ENCODE measurements at places on chromosomes 3 and 15.

DNA sequence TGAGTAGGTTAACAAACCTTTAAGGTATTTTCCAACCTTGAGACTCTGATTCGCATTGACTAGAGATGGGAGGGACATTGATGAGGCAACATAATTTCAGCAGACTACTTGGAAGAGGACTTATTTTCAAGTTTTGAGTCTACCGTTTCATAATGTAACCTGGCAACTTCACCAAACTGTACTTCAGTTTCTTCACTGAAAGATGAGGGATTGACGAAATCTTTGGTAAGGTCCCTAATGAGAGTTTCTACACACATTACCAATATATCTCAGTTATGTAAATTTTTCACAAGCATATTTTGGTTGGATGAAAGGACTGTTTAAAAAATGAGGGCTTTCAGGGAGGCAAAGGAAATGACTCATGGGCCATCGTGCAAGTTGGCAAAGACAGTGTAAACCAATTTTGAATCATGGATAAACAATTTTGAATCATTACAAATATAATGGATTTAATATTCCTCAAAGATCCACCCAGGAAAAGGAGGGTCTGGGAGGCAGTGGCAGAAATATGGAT, 28.7 kb upstream of the SEMA6D start:
- peak; percentile 20 for DNase-seq

DNA sequence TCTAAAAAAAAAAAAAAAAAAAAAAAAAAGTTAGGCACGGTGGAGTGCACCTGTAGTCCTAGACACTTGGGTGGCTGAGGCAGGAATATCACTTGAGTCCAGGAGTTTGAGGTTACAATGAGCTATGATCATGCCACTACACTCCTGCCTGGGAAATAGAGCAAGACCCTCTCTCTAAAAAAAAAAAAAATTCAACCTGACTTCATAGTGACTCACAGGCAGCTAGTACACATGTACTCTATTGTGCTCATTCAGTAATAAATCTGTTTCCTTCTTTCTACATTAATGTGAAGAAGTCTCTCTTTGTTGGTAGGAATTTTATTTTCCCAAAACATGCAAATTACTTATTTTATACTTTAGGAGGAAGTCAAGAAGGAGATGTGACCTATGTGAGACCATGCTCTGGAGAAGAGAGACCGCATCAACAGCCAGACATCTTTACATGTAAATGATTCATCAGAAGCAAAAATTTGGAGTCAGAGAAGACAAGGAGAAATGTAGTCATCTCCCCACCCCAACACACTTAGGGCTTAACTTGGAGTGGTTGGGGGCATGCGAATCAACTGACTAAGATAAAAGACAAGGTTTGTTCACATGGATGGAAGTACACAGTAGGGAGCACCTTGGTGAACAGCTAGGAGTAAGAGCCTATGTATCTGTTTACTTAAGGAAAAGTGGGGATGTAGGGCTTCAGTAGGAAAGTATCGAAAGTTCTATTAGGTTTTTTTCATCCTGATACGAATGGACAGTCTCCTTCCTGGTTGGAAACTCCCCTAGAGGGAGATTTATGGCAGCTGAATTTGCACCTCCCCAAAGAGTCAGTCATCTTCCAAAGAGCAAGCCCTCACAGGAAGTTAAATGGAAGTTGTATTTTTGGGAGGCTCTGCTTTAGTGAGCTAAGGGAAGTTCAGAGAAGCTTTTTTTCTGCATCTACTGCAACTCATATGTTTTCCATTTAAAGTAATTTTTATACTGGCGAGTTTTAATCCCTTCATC, 23.0 kb upstream of the NMD3 start:
- DNase-seq = no peak

DNA sequence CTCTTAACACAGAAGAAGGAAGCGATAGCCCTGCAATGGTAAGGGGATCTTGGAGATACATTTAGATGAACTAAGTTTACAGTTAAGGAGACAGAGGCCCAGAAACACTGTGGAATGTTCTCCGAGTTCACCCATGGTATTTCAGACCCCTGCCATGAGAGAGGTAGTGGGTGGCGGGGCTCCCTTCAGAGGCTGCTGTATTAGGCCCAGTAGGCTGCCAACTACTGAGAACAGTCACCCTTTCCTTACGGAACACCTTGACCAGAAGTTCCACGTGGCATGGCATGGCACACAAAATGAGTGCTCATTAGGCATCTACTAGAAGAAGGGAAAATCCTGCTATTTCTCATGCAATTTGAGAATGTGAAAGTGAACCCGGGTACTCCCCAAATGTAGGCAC, 195.4 kb downstream of the TNIK start:
- no peak for DNase-seq

- peak; percentile 99 for DNase-seq
These were observed at the start of gene SMAD6 for GRCh38 chr15:66702035-66702786. SMAD6 (plus strand) TSS chr15:66702236; CDS start chr15:66703259, 1,023 bp downstream.

GRCh38 chr3:177724020-177724638, 526.8 kb upstream of the TBL1XR1 start:
- no peak for DNase-seq

DNA sequence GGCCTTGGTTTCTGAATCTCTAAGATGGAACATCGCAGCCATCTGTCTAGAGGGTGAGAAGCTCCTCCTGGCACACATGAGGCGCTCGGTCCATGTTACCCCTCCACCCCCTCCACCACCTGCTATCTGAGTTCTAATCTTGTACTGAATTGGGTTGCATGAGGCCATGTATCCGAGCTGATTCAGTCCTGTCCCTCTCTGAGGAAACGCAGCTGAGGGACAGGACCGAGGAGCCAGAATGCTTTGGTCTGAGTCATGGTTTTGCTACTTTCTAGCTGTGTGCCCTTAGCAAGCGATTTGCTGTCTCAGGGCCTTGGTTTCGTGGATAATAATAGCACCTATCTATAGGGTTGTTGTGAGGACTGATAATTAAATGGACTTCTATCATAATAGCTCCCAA, 87.8 kb upstream of the SEC13 start:
- DNase-seq = no peak

DNA sequence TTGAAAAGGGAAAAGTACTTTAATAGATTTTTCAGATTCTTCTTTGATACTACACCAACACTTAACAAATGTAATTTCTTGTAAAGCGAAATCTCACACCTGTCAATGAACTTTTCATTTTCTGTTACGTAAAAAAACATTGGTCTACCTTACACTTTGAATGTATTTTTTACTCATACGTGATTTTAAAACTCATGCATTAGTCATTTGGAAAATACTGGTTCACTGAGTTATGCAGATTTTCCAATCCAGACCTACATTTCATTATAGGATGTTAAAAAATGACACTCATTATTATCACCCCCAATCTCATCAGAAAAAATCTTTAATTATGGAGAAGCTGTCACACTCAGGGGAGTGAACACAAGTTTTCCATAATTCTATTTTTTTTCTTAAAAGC, 14.7 kb downstream of the VPS39 start:
- DNase-seq = no peak

DNA sequence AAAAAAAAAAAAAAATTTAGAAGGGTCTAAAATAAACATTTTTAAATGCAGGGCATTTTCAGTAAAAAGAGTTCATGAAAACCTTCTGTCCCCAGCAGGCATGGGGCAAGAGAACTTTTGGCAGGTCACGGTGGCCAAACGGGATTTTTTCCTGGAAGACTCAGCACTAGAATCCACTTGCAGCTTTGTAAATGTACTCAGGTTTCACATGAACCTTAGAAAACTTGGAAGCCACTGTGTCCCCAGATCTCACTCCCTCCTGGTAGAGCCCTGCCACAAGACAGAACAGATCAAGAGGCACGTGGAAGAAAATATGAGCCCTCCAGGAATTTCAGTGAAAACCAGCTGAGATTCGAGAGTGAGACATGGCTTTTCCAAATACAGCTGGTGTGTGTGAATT, 2.1 kb upstream of the GNB5 start:
- DNase-seq = no peak

- DNase-seq = no peak
These were observed 1.9 kb upstream of the SPPL2A start for GRCh38 chr15:50767332-50767861.

DNA sequence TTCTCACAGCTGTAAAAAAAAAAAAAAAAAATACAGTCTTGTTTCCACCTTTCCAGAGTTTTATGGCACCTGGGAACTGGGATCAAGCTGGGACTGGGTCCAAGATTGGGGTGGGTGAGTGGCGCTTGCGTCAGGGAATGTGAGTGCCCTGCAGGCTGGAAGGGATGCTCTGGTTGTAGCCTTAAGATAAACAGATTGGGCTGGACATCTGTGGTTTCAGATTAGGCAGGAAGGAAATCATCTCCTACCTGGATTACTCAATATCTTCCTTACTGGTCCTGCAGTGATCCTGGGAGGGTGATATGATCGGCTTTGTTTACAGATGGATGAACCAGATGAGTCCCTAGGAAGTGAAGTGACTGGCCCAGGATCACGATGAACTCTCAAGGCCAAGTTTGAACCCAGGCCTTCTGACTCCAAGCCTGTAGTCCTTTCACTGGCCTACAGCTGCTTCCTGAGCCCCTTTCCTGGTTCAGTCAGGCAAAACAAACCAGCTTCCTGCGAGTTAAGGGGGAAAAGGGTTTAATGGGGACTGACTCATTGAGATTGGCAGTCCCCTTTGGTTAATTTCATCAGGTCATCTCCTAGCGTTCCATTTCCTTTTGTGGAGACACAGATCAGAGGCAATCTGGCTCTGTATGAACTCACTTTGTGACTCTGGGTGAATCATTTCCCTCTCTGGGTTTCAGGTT, 179.8 kb downstream of the THSD4 start:
- peak; percentile 100 for DNase-seq

- peak; percentile 65 for DNase-seq
These were observed 78.8 kb downstream of the EOMES start for GRCh38 chr3:27643355-27643754.

DNA sequence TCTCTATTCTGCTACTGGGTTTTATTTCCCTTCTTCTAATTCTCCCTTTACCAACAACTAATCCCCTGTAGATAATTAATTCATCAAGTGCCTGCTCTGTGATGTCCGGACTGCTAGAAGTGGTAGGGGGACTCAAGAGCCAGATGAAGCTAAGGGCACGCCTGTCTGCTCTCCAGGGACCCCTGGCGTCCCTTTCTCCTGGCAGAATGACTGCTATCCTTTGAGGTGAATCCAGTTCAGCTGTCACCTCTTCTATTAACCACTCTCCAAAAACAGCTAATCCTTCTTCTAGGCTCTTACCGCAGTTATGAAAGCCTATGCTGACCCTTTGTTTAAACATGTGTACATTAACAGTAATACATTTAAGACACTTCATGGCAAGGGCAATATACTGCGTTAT, 1.4 kb upstream of the CHRNA7 start:
- DNase-seq = no peak

GRCh38 chr3:106719077-106719476, 658.2 kb upstream of the CCDC54 start:
- no peak for DNase-seq

GRCh38 chr3:171755015-171755589, 55.2 kb downstream of the PLD1 start:
- DNase-seq = no peak

DNA sequence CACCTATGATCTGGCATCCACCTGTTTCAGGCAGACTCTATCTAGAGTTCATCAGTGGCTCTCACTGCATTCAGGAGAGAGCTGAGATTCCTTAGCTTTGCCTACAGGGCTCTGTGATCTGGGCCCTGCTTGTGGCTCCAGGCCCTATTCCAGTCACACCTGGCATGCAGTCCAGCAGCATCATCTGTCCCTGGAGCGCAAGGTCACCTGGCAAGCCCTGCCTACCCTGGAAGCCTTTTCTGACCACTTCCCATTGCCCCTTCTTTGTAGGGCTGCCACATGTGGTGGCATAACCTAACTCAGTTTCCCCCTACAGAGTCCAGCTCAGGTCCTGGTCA, 115.1 kb upstream of the PLXNA1 start:
- DNase-seq = no peak

DNA sequence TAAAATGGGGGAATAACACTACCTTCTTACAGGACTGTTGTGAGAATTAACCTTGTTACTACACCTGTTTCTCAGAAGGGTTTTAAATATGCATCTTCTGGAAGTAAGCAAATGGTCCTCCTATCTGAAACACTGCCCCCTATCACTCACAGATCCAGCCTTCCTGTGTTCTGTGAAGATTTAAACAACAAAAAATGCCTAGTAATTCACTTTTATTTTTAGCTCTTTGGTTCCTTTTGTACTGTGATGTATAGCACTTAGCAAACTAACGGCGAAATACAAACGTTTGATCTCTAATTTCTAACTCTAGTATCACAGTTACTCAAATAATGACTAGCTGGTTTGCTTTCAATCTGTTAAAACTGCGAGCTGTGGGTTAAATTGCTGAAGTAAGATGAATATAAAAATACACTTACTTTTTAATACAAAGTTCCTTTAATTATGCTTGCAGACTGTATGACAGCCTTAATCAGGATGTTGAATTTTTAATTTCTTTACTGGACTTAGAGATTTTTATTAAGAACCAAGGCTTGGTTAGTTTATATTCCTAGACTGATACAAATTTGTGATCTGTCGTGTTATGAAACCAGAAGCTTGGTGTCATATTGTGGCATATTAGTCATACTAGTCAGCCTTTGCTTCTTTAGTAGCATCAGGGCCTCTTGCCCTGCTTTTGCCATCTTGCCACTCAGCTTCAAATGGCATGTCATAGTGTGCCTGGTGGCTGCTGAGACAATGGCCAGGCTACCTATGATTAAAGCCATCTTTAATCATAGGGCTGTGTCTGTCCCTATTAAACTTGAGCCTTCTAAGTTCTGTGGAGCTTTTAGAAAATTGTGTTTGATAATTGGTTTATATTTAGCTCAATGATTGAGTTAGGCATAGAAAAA, 9.2 kb downstream of the EIF3J start:
- DNase-seq = peak; percentile 21

DNA sequence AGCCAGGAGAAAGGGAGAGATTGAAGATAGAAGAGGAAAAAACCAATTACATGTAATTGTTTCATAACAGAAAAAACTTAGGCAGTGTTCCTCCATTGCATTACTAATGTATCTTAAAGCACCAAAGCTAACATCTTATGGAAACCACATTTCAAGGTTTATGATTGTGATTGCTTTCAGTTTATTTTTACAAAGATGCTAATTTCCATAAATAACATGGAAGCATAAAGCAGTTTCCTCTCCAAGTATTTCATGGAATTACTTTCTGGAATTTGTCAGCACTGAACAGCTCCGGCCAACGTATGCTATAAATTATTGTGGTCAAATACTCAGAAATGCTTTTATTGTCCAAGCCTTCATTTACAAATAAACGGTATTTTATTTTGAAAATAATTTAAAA, 11.6 kb downstream of the ADAMTSL3 start:
- DNase-seq = no peak

GRCh38 chr3:194285850-194286197, 65.3 kb downstream of the CPN2 start:
- DNase-seq = peak; percentile 55

DNA sequence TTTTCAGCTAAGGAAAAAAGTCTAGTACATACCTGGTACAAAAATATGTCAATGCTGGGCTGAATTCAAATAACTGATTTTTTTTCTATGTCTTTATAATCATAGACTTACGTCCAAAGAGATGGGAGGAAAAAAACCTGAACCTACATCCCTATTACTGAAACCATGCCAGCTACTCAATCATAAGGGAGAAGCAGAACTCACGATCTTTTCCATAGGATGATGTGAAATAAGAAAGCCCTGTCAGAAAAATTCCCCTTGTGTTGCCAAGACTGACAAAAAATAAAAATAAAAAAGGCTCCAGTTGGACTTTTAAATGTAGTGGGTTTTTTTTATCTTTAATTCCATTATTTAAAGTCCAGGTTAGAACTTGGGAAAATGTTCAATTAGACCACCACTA, 3.3 kb downstream of the MSL2 start:
- DNase-seq = no peak

Measured in fibroblast of skin of abdomen (primary cell).